ENCODE measurements at places on chromosomes 6 and 20.

GRCh38 chr20:62652041-62652893 is 10.0 kb downstream of the SLCO4A1 start:
- DNase-seq = peak; percentile 99

GRCh38 chr20:481167-481566 is 18.8 kb upstream of the TBC1D20 start:
- DNase-seq = no peak

DNA sequence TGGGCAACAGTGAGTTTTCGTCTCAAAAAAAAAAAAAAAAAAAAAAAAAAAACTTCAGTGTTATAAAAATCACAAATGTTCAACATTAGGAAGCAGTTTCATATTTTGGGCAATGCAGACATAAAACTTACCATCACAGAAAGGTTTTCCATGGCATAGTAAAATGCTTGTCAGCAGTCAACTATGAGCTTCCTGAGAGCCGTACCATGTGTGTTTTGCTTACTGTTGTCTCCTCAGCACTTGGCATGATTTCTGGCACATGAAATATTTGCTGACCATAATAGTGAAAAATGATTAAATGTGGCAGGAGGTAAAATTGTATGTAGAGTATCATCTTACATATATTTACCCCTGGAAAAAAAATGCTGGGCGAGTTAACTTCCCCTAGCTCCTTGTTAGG is 237.5 kb upstream of the SLC35B3 start:
- DNase-seq = no peak

- DNase-seq = peak; percentile 58
These were observed 1225.9 kb upstream of the MAP3K7 start for GRCh38 chr6:91812596-91813274.

DNA sequence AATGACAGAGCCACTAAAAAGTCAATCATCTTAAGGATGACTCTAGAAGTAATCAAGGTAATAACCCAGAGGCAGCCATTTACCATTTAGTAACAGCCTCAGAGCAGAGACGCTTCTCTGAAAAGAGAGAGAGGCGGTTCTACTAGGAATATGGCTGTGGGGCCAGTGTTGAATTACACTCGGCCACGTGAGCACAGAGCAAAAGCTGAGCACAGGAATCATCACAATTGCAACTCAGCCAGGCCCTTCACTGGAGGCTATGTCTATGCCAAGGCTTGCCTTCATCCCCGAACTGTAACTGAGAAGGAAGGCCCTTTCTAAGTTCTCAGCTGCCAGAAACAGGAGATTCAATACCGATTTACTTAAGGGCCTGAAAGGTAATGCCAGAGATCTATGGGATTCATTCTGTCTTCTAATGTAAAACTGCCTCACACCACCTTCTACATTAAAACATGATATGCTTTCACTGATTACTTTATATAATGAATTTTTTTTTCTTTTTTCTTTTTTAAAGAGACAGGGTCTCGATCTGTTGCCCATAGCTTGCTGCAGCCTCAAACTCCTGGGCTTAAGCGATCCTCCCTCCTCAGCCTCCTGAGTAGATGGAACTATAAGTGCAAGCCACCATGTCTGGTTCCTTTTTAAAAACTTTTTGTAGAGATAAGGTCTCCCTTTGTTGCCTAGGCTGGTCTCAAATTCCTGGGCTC is 67.6 kb downstream of the NUDT3 start:
- DNase-seq = peak; percentile 71

GRCh38 chr20:3309226-3309625 is 70.2 kb upstream of the SLC4A11 start:
- no peak for DNase-seq
